ENCODE measurements at places on chromosomes 6 and 20. TPM values are rescaled to one million over a fixed set of nuclear protein-coding genes. Genes with fewer than 3 reads are reported as not detected.

The SIRPB2 gene
- total RNA-seq: 16.9 TPM

The SLC22A2 gene
- total RNA-seq: 1.9 TPM

The PBOV1 gene
- 2.2 TPM for total RNA-seq

The SLC17A3 gene
- total RNA-seq: 6.7 TPM

The TRIM15 gene
- total RNA-seq: 0.48 TPM

The SCRT2 gene
- not detected for total RNA-seq

The RAET1L gene
- not detected for total RNA-seq

The MYO6 gene
- total RNA-seq: 6.7 TPM

The RBBP8NL gene
- total RNA-seq: not detected

The LY86 gene
- total RNA-seq: 2.2 TPM

The GRM1 gene
- 1.9 TPM for total RNA-seq

The TNFAIP3 gene
- 6.7 TPM for total RNA-seq

The RPS6KA2 gene
- 10.1 TPM for total RNA-seq

The TRIM10 gene
- 4.3 TPM for total RNA-seq

The AIF1 gene
- 63.6 TPM for total RNA-seq

The TXNDC5 gene
- 432 TPM for total RNA-seq

The IYD gene
- 2.4 TPM for total RNA-seq

The ULBP1 gene
- 1.2 TPM for total RNA-seq

The PRL gene
- total RNA-seq: 0.48 TPM

The EBF4 gene
- 14.4 TPM for total RNA-seq

The ISM1 gene
- 6.7 TPM for total RNA-seq

The THBS2 gene
- total RNA-seq: 238 TPM

The PGC gene
- total RNA-seq: 0.96 TPM

The TMC2 gene
- 1.4 TPM for total RNA-seq

The NINL gene
- total RNA-seq: 17.6 TPM

The SLC22A16 gene
- total RNA-seq: 1.4 TPM

The MEP1A gene
- total RNA-seq: 2.2 TPM

The SUN5 gene
- not detected for total RNA-seq

The BEND6 gene
- total RNA-seq: 21.7 TPM

The PCMTD2 gene
- total RNA-seq: 65.7 TPM

The RIMS1 gene
- total RNA-seq: 4.3 TPM

The SYTL3 gene
- 1.7 TPM for total RNA-seq

The RIPOR3 gene
- total RNA-seq: 1.9 TPM

The OPRM1 gene
- total RNA-seq: 21.9 TPM

The TREML1 gene
- 5.1 TPM for total RNA-seq

The BHLHE23 gene
- total RNA-seq: 2.6 TPM

The EDN1 gene
- 39.5 TPM for total RNA-seq

The HRH3 gene
- total RNA-seq: not detected

The STMN3 gene
- total RNA-seq: 12.5 TPM

The KCNK5 gene
- not detected for total RNA-seq

All from umbilical cord (tissue), 2 donors.